ENCODE measurements at places on chromosomes 1 and 21. TPM values are rescaled to one million over a fixed set of nuclear protein-coding genes. Genes with fewer than 3 reads are reported as not detected.
A peak's percentile ranks its signal among the peaks of the same experiment; 100 is the strongest.

- no peak for DNase-seq
Measured at GRCh38 chr1:110308247-110308646, 30.9 kb upstream of the RBM15 start.

DNA sequence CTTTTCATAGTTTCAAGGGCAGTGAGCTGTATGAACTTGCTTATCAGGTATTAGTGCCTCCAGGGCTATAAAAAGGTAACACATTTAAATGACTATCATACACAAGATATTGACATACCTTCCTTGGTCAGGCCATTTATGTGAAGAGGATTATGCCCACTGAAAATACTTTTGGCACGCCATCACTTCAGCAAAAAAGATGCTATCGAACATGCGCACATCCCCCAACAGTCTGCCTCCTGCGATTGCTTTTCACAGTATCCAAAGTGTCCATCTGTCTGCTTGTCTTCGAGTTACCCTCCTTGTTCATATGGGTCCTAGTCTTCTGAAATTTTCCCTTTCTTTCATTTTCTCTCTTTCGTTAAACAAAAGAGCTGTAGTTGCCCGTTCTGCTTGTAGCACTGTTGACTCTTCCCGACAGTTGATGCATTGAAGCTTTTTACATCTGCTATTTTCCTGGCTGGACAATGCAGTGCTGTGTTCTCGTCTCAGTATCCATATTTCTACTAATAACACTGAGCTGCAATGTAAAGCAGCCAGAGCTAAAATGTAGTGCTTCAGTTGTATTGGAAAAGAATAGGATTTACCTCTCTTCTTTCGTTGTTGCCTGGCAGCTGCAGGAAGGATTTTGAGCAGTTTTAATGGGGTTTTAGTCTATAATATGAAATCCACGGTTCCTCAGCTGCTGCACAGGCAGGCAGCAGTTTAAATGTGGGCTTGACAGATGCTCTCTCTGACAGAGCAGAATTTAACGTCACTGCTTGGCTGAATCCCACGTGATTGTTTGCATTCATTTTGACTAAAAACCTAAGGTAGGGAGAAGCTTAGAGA is at the start of gene B3GALT2:
Gene B3GALT2, minus strand, starts transcription at position 713 of the 831 bp plus-strand sequence. CDS start 5,051 bp downstream, outside the sequence.
- no peak for DNase-seq

GRCh38 chr1:99131546-99131945 is 126.9 kb upstream of the PLPPR5 start:
- no peak for DNase-seq

- no peak for DNase-seq
Measured at GRCh38 chr1:4227986-4228385, 327.9 kb upstream of the C1orf174 start.

TSTD1 gene
- total RNA-seq = 59.3 TPM

OR2L13 gene
- not detected for total RNA-seq

IKBKE gene
- 40.7 TPM for total RNA-seq

RHD gene
- total RNA-seq = not detected

ARHGEF16 gene
- 0.46 TPM for total RNA-seq

TLR5 gene
- total RNA-seq = not detected

DNA sequence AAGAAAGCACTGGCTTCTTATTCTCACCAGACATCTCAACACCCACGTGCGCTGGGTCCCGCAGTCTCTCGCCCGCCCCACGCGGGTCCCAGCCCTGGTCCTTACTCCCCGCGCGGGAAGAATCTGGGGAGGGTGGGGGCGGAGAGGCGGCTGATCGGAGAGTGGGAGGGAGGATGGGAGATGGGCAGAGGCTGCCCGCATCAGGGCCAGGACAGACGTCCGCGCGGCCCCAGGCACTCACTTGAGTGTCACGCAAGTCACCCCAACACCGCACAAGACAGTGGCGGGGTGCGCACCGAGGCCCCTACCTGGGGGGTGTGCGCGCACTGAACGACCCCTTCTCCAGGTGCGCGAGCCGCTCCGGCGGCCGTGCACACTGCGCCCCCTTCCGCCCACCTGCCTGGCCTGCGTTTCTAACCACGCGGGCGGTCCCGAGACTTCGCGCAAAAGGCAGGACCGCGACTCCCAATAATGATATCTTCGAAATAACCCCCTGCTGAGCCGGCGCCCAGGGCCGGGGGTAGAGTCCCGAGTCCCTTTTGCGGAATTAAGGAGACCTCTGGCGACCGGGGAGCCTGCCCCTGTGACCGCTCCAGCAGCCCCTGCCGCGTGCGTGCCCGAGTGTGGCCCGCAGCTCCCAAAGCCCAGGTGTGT is 6.0 kb upstream of the SIM2 start:
- peak; percentile 4 for DNase-seq

GRCh38 chr1:22953057-22953739 is 19.5 kb downstream of the LACTBL1 start:
- no peak for DNase-seq

TTC39A gene
- 0.61 TPM for total RNA-seq

CRYZ gene
- total RNA-seq = 45.0 TPM

PCNX2 gene
- total RNA-seq = 11.2 TPM

FBXO2 gene
- 2.0 TPM for total RNA-seq

FCRL5 gene
- not detected for total RNA-seq

DNA sequence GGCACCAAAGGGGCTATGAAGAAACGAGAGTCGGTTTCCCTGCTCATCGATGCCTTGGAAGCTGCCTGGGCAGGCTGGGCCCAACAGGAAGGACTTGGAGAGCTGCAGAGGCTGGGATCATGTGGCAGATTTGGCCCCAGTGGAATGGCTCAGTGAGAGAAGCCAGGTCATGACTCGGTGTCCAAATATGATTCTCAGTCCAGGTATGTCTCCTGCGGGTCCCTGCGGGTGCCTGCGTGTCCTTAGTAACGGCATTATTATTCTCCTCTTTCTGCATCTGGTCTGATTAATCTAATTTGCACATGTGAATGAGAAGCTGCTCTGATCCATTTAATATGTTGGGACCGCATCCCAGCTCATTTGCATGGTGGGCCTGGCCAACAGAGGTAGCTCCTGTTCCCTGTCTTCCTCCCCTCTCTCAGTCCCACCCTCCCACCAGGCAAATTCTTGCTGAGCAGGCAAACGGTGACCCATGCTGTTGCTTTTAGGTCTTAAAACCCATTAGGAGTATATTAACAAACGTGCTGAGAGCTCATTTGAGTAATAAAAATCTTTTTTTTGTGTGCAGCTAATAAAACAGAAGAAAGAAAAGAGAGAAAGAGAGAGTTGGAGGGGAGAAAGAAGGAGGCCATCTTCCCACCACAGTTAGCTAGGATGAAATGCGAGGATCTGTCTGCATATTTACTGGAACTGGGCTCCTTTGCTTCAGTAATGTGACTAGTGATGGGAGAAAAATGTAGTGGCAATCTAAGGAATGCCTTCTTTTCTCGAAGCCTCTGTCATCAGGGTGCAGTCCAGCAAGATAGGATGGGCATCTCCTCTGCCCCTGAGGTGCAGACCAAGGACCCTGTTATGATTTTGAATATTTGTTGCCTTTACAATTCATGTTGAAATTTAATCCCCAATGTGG is 133.5 kb downstream of the HMGB4 start:
- no peak for DNase-seq

CFAP107 gene
- not detected for total RNA-seq

GRCh38 chr1:7890853-7891252 is 38.0 kb upstream of the UTS2 start:
- DNase-seq = no peak

Data from activated naive CD4-positive, alpha-beta T cell treated with anti-CD3 and anti-CD28 coated beads, Interleukin-2, amount 50 U/mL, for 72 hours (primary cell).